ENCODE measurements at places on chromosomes 7 and 10.
A peak's percentile ranks its signal among the peaks of the same experiment; 100 is the strongest.

GRCh38 chr10:132392811-132393694, 3.9 kb upstream of the PWWP2B start:
- no peak for DNase-seq

GRCh38 chr7:6419310-6419773, 28.4 kb downstream of the DAGLB start:
- no peak for DNase-seq

- no peak for DNase-seq
Measured at GRCh38 chr7:81120803-81121202, 202.0 kb upstream of the SEMA3C start.

DNA sequence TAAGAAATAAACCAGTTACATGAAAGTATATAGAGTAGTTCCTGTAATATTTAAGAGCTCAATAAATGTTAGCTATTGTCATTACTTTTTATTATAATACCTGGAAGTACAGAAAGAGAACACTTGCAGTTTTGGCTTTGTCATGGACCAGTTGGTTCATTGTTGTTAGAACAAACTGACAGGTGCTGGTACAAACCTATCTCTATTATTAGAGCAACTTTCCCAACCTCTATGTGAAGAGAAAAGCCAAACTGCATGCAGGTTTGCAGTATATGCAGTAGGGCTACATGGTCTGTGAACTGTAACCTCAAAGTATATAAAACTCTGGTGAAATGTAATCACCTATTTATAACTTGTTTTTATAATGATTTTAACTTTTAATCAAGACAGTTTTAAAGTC, 20.4 kb downstream of the DNAJC9 start:
- DNase-seq: no peak

DNA sequence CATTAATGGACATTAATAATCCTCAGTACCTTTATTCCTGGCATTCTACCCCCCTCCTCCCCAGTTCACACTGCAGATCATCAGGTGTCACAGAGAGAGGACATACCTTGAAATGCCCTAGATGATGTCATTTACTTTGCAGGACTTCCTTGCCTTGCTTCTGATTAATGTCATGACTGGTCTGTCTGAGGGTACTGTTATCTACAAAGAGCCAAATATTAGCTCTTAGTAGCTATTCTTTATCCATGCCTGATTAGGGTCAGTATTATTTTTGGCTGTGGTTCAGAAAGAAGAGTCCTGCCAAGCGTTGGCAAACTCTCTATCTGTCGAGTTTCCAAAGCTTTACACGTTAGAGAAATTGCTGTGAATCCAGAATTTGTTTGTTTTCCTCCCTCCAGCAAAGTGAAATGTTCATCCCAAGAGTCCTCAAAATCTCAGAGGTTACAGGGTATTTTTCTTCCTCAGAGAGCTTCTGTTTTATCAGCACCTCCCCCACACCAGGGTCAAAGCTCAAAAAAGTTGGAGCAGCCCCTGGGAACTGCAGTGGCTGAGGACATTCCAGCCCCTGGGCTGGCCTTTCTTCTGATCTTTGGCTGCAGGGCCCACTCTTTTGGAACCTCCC, 12.6 kb downstream of the SCD start:
- no peak for DNase-seq

DNA sequence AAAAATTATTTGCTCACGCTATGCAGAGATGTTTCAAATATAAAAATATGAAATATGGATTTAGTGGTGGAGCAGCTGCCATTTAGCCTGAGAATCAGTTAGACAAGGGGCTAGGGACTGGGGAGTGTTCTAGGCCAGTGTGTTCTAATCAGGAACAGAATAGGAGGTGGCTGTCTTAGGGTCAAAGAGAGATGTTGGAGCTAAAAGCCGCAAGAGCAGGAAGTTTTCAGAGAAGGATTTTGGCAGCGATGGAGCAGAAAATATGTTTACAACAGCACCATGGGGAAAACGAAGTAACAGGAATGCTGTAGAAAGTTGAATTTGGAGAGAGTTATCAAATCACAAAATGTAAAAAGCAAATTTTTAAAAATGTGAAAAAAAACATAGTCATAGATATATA, 314.0 kb upstream of the SEMA3A start:
- no peak for DNase-seq

DNA sequence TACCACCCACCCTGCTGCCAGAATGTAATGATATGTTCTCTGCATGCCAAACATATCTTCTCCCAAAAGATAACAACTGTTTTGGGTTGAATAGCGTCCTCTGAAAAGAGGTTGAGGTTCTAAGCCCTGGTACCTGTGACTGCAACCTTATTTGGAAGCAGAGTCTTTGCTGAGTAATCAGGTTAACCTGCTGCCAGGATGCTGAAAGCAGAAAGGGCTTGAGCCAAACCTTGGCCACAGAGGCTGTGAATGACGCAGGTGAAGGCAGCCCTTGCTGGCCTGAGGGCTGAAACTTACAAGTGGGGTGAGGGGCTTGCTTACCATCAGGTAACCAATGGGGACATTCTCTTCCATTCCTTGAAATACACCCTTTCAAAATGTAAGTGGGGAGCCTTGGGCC, 151.8 kb upstream of the RHEB start:
- DNase-seq: no peak

GRCh38 chr7:525740-526139, 6.1 kb upstream of the PDGFA start:
- DNase-seq: no peak

- DNase-seq: no peak
Measured at GRCh38 chr10:78328592-78329404, 295.1 kb downstream of the RPS24 start.

- no peak for DNase-seq
Measured at GRCh38 chr10:70292004-70292403, 8.2 kb upstream of the NPFFR1 start.

DNA sequence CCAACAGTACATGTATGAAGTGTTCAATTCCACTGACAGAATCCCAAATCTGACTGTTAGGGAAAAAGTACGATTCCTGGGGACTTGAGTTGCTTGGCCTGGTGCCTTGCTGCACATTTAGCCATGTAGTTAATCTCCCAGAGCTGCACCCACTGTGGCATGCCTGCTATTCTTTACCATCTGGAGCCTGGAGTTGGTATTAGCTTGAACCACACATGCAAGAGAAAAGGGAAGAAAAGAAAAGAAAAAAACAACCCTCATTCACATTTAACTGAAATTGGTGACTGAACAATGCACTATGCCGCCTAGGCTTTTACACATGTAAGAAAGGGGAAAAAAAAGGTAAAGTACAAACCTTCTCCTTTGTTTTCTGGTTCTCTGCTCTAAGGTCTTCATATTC, 26.1 kb downstream of the SHTN1 start:
- DNase-seq: no peak

GRCh38 chr10:46225597-46225996, 61.2 kb upstream of the ANTXRL start:
- DNase-seq: no peak

GRCh38 chr7:79319369-79319768, 134.1 kb downstream of the MAGI2 start:
- no peak for DNase-seq

DNA sequence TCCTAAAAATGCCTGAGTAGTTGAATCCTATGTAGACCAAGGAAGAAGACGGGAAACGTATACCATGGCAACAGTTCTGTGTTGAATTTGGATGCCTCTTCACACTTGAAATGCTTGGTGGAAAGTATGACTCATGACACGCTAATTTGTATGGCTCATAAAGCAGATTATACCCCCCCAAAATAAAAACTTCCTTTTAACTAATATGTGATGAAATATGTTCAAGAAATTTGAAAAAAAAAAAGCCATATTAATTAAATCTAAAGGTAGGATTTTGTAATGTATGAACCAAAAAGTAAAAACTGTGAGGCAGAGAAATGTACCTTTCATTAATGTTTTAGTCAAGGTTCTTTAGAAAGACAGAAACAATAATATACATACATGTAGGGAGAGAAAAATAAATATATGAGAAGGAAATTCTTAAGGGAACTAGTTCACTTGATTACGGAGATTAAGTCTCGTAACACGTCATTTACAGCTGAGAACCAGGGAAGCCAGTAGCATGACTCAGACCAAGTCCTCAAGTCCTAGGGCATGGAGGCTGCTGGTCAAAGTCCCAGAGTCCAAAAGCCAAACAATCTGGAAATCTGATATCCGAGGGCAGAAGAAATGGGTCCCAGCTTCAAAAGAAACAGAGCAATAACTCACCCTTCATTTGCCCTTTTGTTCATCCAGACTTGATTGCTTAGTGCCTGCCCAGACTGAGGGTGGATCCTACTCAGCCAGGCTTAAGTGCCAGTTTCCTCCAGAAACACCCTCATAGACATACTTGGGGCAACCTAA, 485.1 kb downstream of the SEMA3D start:
- DNase-seq: peak; percentile 46

DNA sequence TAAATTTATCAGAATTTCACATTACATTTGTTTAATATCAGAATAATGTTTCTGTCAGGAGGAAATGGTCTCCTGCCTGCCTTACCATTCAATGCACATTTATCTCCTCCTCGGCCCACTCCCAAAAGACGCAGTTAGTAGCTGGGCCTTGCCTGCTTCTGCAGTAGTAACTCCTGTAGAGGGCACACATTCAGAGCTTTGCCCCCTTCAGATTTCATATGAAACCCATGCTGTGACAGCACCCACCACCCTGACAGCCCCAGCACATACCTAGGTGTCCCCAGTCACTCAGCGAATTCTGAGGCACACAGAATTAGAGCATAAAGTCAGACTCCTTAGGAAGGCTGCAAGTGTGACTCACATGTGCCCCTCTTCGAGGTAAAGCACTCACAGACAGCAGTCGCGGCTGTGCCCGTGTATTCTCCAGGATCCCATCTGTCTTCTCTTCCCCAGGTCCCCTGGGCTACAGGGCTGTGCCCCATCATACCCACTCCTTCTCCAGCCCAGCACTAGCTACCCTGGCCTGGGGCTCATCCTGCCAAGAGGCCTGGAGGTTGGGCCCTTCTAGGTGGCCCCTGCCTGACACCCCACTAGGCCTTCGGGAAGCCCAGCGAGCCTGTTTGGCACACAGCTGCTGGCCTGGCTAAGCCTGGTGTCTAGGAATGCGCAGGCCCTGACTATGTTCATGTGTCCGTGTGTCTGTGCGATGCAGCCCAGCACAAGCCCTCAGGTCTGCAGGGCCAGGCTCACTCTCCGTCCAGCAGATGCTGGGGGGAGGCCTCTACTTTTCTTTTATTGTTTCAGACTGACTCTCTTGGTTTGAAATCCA, 4.7 kb upstream of the DEPP1 start:
- DNase-seq: no peak

DNA sequence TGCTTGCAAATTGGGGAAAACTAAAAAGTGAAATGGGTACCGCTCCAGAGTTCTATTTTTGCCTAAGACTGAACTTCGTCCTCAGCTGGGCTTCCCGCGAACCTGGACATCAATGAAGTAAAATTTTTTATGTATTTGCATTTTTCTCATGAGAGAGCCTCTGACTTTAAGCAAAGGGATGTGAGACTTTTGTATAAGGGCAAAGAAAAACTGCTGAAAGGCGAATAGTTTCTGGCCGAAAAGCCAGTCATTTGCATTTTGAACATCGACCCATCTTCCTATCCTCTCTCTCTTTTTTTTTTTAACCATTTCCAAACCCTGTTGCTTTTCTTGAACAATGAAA, 573 bp downstream of the PMPCB start:
- no peak for DNase-seq
